ENCODE measurements at places on chromosomes 1 and 21.

- DNase-seq, result no peak
Observed at GRCh38 chr1:11383553-11384169, 95.3 kb upstream of the DISP3 start.

DNA sequence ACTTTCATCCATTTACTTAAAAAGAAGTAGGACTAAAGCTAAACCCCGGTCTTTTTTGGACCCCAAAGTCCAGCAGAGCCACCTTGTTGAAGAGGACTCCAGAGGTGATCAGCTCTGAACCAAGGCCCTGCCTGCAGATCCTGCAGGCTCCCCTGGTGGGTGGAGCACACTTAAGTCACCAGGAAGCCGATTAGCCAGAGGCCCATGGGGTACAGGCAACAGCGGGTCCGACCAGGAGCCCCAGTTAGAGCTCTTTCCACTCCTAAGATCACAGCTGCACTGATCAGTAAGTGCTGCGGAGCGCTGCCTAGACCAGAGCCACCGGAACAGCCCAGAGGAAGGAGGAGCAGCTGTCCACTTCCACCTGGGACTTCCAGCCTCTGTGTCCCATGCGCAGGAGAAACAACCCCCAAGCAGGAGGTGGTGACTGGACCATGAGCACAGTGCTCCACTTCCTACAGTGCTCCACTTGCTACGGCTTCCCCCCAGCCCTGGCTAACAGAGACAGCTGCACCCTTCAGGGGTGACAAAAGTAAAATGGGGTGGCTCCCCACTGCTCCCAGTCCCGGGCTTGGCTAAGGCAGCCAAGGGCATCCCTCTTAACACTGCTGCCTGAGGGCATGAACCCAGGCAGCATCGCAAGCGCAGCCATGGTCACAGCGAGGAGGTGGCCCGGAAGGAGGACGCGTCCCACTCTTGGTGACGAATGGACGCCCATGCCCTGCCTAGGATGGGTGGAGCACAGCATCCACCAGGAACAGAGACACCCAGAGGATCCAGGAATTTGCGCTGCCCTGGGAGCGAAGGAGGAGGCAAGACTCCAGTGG lies 58.0 kb downstream of the NPHP4 start:
- DNase-seq, result no peak

GRCh38 chr1:27416387-27417111 lies 24.1 kb downstream of the GPR3 start:
- DNase-seq, result no peak

- no peak for DNase-seq
Observed at GRCh38 chr1:109814993-109815786, 51.5 kb upstream of the EPS8L3 start.

DNA sequence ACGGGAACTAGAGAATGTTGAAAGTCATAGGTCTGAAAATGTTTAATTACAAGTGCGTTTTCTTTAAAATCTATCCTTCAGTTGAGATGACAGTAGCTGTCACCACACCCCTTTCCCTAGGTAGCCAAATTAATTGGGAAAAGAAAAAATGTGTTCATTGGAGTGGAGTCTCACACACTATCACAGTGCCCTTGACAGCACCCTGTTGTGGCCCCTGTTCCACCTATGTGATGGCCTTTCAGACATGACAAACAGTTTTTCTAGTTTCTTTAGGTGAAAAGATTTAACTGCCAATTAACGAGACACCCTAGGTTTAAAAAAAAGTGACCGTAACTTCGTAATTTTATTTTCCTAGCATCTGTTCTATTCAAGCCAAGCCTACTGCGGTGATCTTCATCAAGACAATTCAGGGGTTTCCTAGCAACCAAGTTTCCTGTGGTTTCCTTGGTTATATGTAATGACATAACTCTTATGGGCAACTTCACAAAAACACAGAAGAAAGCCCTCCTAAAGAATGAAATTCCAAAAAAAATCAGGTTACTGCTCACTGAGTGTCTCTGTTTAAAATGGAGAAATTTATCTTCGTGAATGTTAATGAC lies 298.3 kb downstream of the PDE4B start:
- DNase-seq, result no peak

DNA sequence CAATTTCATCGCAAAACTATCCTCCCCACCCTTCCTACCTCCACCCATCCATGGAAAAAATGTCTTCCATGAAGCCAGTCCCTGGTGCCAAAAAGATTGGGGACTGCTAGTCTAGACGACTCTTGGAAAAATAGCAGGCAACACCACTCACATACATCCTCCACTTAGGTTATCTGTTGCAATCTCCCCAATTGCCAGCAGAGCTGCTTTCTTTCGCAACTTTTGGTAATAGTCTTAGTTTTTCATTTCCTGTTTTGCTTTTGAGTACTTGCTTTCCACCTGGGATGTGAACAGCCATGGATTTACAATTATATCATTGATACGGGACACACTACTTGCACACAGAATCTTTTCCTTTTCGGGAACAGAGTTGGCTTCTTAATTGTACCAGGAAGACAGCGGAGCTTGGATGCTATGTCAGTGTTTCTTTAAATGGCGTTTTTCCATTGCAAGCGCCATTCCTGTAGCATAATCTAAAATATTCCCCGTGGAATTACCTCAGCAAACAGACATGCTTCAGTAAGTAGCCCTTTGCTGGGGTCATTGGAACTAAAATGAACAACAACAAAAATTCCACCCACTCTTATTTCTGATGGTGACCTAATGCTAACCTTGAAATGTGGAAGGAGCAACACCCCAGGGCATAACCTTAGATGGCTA lies 183.3 kb upstream of the ADGRL2 start:
- no peak for DNase-seq

DNA sequence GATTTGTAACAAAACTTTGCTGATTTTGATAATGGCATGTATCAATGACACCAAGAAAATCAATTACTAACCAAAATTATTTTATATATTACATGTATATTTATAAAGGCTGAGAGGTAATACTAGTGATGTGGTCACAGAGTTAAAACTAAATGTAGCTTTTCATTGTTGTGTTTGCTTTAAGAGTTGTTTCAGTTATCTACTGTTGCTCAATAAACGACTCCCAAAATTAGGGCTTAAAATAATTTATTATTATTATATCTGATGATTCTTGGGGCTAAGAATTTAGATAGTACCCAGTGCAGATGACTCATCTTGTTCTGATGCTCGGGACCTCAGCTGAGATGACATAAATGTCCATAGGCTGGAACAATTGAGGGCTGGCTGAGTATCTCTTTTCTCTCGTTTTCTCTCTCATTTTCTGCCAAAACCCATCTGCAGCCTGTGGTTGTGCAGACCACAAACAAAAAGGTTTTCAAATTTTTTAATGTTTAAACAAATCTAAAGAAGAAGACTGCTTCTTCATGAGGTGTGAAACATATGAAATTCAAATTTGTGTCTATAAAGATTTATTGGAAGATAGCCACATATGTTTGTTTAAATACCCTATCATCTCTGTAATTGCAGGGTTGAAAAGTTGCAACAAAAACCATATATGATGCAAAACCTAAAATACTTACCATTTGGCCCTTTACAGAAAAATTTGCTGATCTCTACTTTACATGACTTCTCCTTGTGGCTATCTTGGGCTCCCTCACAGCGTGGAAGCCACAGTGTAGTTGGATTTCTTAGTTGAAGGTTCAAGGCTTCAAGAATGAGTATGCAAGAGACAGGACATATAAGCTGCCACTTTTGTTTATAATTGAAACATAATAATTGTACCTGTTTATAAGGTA lies 14.8 kb upstream of the PTPRC start:
- DNase-seq, result no peak

GRCh38 chr1:101253976-101254674 lies 17.3 kb downstream of the S1PR1 start:
- no peak for DNase-seq

GRCh38 chr1:157691285-157691920 lies 9.2 kb downstream of the FCRL3 start:
- DNase-seq, result no peak

GRCh38 chr1:238469146-238469631 lies 578.5 kb upstream of the ZP4 start:
- DNase-seq, result no peak

DNA sequence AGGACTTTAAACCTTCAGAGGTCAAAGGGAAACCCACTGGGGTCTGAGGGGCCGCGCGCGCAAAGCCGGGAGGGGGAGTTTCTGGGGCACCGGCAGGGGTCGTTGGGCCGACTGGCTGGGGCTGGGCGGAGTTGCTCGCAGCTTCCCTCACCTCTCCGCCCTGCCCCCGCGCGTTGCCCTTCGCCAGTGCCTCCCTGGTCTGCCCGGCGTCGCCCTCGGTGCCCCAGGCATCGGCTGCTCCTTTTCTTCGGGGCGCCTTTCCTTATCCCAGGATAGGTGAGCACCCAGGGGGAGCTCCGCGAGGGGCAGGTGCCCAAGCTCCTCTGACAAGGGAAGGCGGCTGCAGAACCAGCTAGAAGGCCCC lies 390 bp upstream of the NGF start:
- no peak for DNase-seq

DNA sequence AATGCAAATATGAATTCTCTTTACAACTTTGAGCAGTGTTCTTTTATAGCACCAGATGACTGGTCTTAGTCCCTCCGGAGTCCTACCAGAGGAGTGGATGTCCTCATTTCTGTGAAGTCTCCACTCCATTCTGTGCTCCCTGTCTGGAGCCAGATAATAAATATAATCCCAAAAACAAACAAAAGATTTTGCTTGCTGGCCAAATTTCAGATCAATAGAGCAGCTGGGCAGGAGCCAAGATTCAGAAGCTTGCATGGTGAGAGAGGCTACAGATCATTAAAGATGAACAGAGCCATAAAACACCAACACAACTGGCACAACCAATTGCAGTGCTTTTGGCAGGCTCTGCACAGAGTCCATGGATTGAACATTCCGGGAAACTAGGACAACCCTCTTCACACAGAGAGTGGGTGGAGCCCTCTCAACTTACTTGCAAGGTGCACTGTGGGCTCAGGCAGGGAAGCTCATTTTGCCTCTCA lies 231.5 kb upstream of the SNX7 start:
- DNase-seq, result no peak

DNA sequence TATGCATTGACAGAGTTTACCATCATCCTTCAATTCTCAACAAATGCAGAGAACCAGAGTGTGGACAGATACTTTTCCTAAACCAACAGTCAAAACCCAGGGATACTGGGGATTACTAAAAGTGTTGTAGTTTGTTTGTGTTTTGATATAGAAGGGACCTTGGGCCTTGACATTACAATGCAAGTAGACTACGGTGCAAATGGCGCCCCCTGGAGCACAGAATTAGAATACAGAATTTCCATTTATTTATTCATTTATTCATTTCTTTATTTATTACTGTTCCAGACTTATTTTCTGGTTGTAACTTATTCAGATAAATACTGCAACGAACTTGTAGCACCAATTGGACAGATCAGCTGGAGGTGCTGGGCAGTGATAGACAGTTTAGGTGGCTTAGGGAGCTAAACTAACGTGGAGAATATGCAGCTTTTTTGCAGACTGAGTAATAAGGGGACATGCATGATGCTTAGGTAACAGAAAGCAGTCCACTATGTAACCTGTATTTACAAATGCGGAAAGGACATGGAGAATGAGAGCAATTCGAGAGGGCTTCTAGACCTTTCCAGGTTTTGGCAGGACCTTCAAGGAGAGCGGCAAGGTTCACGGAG lies 42.6 kb downstream of the KIRREL1 start:
- no peak for DNase-seq

DNA sequence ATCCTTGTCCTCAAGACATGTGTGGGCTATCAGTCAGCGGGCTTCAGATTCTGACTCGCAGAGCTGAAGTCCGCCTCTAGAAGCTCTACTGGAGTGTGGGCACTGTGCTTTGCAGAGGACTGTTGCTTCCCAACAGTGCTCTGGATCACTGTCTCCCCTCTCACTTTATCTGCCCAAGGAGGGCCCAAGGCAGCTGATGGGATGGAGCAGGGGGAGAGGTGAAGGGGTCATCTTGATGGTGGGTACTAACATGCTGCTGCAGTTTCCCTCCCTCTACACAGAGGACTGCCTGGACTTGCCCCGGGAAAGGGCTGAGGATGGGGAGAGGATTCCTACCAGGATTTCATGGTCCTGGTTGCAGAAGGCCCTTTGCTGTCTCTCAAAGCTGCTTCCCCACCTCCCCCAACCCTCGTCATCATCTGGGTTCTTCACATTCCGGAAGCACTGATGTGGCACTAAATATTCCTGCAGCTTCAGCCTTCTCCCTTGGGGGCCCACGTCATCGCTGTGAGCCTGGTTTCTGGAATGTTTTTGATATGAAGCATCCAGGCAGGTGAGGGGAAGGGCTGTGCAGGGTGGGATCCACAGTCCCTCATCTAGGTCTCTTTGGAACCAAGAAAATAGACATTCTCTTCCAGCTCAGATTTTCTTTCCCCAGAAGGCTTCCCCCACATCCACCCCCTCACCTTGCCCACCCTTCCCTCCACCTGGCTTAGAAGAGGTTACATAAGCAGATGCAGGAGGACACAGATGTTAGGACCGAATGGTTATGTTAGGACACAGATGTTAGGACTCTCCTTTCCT lies 23.2 kb downstream of the NUAK2 start:
- no peak for DNase-seq

DNA sequence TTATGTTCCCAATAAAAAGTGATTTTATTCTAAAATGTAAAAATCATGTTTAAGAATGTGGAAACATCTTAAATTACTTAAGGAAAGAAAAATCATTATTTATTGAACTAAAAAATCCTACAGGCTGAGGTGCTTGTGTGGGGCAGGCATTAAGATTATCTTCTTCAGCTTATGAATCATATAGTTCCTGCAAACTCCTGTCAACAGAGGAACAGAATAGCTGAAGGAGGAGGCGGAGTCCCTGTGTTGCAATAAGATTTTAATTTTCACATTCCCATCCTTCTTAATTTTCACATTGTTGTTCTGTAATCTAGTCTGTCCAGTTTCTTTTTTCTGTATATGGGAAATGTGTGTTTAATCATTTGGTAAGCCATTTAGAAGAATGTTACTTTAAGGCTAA lies 20.6 kb upstream of the OLFML3 start:
- DNase-seq, result no peak

- no peak for DNase-seq
Observed at GRCh38 chr1:158586942-158587341, 7.2 kb upstream of the OR10X1 start.
